A172 (cell line): ENCODE measurements at places on chromosomes 13 and 19. TPM values are rescaled to one million over a fixed set of nuclear protein-coding genes. Genes with fewer than 3 reads are reported as not detected.

DNA sequence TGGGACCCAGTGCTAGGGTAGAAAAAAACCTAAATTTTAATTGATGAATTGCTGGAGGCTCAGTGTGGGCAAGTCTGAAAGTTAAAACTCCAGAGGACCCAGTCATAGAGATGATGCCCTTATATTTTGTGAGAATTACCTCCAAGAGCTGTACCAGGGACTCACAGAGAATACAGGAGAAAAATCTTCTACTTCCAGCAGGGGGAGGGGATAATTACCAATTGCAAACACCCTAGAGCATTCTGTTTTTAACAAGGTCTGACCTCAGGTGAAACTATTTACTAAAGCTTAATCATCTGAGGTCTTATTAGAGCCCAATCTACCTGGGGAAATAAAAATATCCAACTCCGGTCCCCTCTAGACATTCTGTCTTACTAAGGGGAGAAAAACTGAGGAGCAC lies 994.7 kb upstream of the MIR17HG start:
- DNase-seq, result no peak

- DNase-seq, result no peak
Measured at GRCh38 chr19:32646556-32646955, 28.4 kb downstream of the ANKRD27 start.

GRCh38 chr13:96274046-96274445 lies 184.1 kb downstream of the HS6ST3 start:
- DNase-seq, result no peak

DNA sequence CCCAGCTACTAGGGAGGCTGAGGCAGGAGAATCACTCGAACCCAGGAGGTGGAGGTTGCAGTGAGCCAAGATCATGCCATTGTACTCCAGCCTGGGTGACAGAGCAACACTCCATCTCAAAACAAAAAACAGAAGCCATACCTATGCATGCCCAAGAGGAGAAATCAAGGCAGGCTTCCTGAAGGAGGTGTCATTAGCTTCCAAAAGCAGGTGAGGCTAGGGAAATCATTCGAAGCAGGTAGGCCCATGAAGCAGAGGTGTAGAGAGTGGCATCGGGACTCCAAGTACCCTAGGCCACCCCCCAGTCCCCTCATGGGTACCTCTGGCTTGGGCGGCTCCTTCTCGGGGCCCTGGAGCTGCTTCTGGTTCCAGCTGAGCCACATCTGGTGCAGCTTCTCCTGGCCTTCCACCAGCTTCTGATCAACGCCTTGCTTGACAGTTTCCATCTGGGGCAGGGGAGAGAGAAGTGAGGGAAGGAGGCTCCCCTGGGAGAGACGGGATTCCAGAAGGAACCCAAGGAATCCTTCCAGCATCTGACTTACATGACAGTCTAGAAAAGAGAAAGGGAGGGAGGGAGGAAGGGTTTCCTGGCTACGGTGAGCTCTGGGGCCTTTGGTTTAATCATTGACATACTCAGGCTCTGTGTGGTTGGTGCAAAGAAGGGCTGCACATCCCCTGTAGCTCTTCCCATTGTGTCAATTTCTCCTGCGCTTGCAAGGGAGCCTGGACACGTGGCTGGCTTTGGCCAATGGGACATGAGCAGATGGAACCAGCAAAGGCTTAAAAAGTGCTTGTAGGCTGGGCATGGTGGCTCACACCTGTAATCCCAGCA lies 13.1 kb upstream of the TICAM1 start:
- no peak for DNase-seq

DNA sequence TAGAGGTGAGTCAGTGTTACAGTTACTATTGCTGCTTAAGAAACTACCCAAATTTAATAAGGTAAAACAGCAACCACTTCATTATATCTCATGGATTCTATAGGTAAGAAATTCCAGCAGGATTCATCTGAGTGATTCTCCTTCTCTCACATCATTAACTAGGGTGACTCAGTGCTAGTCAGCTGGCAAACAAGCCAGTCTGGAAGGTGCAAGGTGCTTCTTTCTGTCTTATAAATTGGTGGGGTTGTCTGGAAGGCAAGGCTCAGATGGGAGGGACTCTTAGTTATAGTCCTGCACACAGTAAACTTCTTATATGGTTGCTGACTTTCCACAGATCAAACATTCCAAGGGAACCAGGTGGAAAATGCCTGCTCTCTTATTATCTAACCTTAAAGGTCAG lies 484.5 kb downstream of the GPC5 start:
- no peak for DNase-seq

Gene KIR3DL2
- not detected in 2 replicates for total RNA-seq

Gene MTUS2
- 0.10 TPM in 1 of 2 replicates, not detected in the other for total RNA-seq
